ENCODE measurements at places on chromosomes 3 and 15. TPM values are rescaled to one million over a fixed set of nuclear protein-coding genes. Genes with fewer than 3 reads are reported as not detected.

- H3K36me3 ChIP-seq, result no peaks in the 10 kb centered on the region
- H3K27me3 ChIP-seq, result peaks cover 10% of the 10 kb centered on the region
- no peaks in the 10 kb centered on the region for H3K4me1 ChIP-seq
- H3K4me3 ChIP-seq, result no peak overlapping the region
- DNase-seq, result no peak
These were observed 155.4 kb upstream of the TPM1 start for GRCh38 chr15:62887113-62887570.

DNA sequence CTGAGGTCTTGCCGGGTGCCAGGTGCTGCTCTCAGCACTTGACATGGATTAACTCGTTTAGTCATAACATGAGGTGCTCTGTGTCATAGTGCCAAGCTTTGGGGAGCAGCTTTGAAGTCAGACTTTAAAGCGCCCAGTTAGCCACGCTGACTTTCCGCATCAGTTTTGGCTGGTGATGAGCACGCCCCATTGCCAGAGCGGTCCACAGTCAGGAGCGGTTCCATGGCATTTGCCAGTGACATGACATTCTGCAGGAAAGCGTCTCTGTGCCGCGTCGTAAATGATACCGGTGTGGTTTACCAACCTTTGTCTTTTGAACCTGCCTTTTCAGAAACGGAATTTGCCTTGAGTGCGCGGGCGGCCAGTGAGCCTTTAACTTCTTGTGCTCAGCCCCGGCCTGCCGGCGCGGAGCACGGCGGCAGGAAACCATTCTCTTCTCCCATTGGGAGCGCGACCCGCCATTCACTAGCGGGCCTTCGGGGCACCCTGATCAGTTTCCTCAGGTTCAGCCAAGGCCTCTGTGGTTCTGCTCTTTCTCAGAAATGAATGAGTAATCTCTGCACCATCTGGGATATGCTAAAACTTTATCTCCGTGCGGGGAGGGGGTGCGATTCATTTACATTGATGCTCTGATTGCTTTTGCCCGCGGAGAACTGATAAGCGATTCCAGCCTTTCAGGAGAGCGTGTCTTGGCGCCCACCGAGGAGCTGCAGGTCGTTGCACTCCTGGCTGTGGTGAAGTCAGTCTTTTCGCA, 1.7 kb upstream of the SLC2A2 start:
- peaks cover 5% of the 10 kb centered on the region for H3K4me1 ChIP-seq
- H3K27me3 ChIP-seq, result no peaks in the 10 kb centered on the region
- H3K27ac ChIP-seq, result no peak overlapping the region
- no peaks in the 10 kb centered on the region for H3K36me3 ChIP-seq
- no peak for DNase-seq

The MAP2K1 gene
- polyA plus RNA-seq, result 45.3 TPM

DNA sequence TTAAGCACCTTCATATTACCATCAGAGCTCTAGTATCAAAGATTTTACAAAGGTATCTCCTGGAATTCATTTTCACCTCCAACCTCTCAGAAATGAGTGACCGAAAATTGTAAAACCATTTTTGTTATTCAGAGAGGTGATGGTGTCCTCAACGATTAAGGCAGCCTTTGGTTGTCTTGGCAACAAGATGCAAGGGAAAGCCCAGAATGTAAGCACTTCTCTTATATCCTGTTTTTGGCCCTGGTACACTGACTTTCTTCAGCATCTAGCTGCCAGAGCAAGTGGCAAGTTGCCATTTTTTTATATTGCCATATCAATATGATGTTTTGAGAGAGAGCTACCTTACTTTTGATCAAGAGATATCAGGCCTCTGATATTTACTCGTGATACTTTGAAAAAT, 384.9 kb upstream of the NECTIN3 start:
- no peaks in the 10 kb centered on the region for H3K27me3 ChIP-seq
- H3K36me3 ChIP-seq, result no peaks in the 10 kb centered on the region
- H3K4me1 ChIP-seq, result no peaks in the 10 kb centered on the region
- H3K4me3 ChIP-seq, result no peak overlapping the region

DNA sequence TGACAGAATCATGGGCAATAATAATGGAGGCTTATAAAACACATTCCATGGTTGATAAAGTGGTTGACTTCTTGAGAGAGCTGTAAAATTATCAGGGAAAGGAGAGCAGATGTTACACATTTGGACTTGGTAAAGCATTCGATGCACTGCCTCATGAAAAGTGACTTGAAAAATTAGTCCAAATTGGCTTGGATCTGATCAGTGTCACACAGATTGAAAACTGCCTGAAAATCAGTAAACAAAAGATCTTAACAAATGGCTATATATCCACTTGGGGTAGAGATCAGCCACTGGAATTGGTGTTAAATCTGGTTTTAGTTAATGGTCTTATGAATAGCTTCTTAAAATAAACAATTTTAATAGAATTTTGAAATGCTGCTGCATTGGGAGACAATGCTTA, 20.3 kb downstream of the SHOX2 start:
- no peak for DNase-seq
- H3K4me1 ChIP-seq, result no peaks in the 10 kb centered on the region
- no peaks in the 10 kb centered on the region for H3K36me3 ChIP-seq
- H3K27me3 ChIP-seq, result no peaks in the 10 kb centered on the region

The KCNMB3 gene
- polyA plus RNA-seq, result not detected

- no peak for DNase-seq
- H3K4me1 ChIP-seq, result peaks cover 10% of the 10 kb centered on the region
- H3K36me3 ChIP-seq, result no peaks in the 10 kb centered on the region
- no peak overlapping the region for H3K27ac ChIP-seq
These were observed 39.0 kb upstream of the MYO5C start for GRCh38 chr15:52334491-52335160.
